ENCODE measurements at places on chromosomes 12 and 14.

DNA sequence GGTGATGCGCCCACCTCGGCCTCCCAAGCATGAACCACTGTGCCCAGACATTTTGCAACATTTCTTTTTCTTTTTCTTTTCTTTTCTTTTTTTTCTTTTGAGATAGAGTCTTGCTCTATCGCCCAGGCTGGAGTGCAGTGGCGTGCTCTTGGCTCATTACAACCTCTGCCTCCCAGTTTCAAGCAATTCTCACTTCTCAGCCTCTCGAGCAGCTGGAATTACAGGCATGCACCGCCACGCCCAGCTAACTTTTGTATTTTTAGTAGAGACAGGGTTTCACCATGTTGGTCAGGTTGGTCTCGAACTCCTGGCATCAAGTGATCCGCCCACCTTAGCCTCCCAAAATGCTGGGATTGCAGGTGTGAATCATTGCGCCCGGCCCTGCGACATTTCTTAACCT, 7.6 kb upstream of the CDC42BPB start:
- DNase-seq: no peak

- no peak for DNase-seq
Measured at GRCh38 chr12:89873745-89874144, 165.1 kb upstream of the ATP2B1 start.

- DNase-seq: no peak
Measured at GRCh38 chr14:36113341-36113740, 63.2 kb downstream of the PTCSC3 start.

DNA sequence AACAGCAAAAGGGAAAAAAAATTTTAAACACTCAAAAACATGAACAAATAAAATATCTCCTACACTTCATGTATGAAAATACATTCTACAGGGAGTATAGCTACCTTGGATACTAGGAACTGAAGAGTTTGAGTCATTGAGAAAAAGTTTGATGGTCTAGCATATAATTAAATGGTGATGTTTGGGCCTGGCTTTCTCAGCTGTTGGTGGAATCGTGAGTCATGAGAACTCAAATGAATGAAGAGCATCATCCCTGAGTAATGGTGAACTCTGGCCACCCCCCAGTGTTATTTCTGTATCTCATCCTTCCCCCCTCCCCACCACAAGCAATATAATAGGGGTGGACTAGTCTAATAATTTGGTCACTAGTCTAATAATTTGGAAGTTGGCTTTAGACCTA, 6.7 kb upstream of the SLC6A15 start:
- DNase-seq: no peak

- no peak for DNase-seq
Measured at GRCh38 chr14:23434488-23435222, 805 bp downstream of the MYH7 start.

GRCh38 chr12:509500-509899, 49.8 kb downstream of the B4GALNT3 start:
- no peak for DNase-seq

DNA sequence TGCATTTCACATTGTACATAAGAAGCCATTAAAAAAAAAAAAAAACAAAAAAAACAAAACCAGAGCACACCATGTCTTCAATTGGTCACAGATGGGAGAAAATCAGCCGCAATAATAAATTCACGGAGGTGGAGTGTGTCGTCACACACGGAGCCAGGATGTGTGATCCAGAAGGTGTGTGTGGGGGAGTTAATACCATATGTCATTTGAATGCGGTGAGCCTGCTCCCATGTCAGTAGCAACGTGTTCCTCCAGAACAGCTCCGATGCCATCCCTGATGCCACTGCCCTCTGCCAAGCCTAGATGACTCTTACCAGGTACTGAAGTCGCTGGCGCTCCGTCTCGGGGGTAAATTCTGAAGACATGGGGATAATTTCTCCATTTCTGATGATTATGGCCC, 197.8 kb downstream of the PPM1H start:
- DNase-seq: no peak

- no peak for DNase-seq
Measured at GRCh38 chr14:58918066-58918738, 270.3 kb upstream of the DAAM1 start.

DNA sequence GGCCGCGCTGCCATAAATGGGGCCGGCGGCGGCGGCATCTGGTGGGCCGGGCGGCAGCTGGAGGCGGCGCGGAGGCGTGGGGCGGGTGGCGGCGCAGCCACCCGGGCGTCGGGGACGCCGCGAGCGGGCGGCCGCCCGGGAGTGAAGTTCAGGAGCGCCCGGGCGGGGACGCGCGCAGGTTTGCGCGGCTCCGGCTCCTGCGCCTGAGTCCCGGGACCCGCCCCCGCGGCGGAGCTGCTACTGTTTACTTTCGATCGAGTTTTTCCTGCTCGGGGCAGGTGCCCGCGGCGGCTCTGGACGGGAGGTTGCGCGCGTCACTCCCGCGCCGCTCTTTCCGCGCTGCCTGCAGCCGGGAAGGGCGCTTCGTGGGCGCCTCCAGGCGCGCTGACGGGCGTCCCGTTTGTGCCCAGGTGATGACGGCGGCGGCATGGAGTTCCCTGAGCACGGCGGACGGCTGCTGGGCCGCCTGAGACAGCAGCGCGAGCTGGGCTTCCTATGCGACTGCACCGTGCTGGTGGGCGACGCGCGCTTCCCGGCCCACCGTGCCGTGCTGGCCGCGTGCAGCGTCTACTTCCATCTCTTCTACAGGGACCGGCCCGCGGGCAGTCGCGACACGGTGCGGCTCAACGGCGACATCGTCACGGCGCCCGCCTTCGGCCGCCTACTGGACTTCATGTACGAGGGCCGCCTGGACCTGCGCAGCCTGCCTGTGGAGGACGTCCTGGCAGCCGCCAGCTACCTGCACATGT, at the start of gene ZBTB42:
TSS of gene ZBTB42 (plus strand) at position 331 of the 749 bp plus-strand sequence. CDS start at position 428, 97 bp downstream.
- peak; percentile 55 for DNase-seq

- DNase-seq: no peak
Measured at GRCh38 chr12:62827855-62828254, 107.1 kb downstream of the PPM1H start.

DNA sequence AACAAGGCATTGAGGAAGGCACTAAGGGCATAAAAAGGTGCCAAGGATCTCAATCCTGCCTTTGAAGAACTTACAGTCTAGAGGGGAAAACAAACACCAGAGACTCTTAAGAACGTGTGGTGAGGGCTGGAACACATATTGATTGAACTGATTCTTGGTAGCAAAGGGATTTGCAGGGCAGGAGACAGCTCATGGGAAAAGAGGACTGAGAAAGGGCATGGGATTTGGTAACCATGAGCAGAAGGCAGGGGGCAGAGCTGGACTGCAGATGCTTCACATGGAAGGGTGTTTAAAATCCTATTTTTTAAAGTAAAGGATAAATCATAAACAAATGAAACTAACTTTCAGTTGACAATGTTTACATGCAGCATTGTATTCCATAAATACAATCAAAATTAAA, 203.1 kb downstream of the ITPR2 start:
- DNase-seq: no peak

DNA sequence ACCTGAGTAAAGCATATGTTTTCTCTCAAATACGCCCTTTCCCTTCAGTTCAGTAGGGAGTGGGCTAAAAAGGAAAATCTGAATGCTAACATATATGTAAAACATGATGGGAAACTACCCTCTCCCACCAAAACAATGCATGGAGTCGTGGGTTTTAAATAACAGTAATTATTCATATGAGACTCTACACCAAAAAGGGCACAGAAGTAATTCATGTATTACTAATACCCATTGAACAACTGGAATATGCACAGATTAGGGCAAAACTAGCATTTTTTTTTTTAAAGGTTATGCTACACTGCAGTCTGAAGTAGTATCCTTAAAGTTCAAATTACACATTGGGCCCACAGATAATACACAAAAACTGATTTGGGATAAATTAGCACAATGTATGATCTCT, 8.1 kb upstream of the ARID2 start:
- DNase-seq: no peak

- no peak for DNase-seq
Measured at GRCh38 chr14:84963518-84963917, 566.4 kb upstream of the FLRT2 start.

DNA sequence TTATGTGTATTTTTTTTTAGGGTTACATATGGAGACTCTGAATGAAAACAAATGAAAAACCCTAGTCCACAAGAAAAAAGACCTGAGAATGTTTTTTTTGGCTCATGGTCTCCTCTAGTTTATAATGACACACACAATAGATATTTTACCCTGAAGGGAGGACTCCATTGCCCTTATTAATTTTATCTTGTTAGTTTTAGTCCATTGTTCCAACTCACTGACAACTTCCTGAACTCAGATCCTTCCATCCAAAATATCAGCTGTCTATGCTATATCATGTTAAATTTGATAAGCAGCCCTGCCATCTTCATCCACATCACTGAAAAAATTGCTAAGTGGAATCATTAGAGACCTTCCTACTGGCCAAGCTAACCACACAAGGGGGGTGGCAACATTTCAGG, 232.1 kb downstream of the MON2 start:
- DNase-seq: no peak

DNA sequence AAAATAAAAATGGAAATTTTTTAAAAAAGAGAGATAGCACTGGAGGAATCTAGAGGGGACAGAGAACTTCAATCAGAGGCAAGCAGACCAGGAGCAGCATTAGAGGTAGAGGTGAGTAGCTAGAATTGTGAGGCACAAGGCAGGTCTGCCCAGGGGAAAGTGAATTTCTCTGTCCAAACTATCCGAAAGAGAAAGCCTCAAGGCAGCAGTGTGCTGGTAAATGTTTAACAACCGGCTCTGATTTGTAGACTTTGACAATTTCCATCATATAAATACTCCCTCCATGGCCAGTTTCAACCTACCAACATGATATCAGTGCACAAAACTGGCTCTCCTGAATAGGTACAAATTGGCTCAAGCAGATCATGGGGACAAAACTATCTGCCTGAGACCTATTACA, 160.6 kb upstream of the EGLN3 start:
- no peak for DNase-seq

DNA sequence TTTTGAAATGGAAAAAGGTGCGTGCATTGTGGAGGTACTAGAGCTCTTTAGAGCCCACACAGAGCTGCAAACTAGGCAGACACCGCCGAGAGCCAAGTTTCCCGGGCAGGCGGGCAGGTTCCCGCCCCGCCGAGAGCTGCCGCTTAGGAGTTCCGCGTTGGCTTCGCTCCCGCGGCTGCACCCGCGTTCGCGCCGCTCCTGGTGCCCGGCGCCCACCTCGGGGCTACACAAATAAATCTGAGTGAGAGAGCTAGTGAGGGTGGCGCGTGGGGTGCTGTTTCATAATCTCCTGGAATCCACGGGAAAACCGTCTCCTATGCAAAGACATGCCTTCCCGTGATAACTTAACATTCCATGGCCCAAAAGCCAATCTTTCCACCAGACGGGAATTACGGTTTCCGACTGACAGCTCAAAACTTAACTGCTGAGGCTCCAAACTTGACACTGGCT, 645 bp downstream of the KITLG start:
- DNase-seq: peak; percentile 26

- no peak for DNase-seq
Measured at GRCh38 chr14:64541261-64541971, 875 bp downstream of the HSPA2 start.

DNA sequence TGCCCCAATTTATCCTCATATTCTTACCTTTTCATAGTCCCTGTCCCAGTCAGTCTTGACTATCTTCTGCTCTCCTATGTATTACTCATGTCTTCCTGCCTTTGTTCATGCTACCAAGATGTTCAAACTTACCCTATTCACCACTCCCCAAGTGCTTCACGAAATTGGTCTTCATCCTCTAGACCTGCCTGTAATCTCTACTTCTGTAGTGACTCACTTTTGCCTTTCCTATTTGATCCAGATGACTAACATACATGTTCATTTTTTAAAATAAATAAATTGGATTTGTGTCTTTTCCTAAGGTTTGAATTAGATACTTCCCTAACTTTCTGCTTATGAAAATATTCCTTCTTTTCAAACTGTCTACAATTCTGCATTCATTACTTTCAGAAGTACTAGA, 107.7 kb upstream of the PPM1H start:
- no peak for DNase-seq

GRCh38 chr12:19048943-19049342, 80.6 kb upstream of the PLEKHA5 start:
- DNase-seq: no peak

- DNase-seq: no peak
Measured at GRCh38 chr12:52279422-52280318, 5.2 kb downstream of the KRT86 start.

GRCh38 chr12:83630526-83630925, 943.8 kb downstream of the TMTC2 start:
- DNase-seq: no peak

- DNase-seq: peak; percentile 58
Measured at GRCh38 chr14:74531467-74531866, 37.9 kb downstream of the ISCA2 start.

- no peak for DNase-seq
Measured at GRCh38 chr12:67482751-67483661, 165.5 kb upstream of the DYRK2 start.

GRCh38 chr12:58503731-58504130, 416.6 kb downstream of the LRIG3 start:
- no peak for DNase-seq

DNA sequence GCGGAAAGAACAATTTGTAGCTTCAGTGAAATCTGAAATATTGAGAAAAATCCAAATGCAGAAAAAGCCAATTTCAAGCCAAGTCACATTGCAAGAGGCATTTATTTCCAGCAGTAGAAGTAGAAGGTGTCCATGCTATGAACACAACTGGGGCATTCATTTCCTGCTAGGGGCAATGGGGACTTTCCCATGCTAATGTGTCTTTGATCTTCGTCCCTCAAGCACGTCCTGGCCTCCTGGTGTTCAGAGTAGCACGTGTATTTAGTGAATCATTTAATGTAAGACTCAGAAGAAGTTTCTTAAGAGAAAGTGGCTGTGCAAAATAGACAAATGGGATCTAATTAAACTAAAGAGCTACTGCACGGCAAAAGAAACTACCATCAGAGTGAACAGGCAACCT, 267.9 kb downstream of the TMEM132C start:
- no peak for DNase-seq

GRCh38 chr12:102379346-102380162, 100.8 kb downstream of the IGF1 start:
- DNase-seq: no peak

DNA sequence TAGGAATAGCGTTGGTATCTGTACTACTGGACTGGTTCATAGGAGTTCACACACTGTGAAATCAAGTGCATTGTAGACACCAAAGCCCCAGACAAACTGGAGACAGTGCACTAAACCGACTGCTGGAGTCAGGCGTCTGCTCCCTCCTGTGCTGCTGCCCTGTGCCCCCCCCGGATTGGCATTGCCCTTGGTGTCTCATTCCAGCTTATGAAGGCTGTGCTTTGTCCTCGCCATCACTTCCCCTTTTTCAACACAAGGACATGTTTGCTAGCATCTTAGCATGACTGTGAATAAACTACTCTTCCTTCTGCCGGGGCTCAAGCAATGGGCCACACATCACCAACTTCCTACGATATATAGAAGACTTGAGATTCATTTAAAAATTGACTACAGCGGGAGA, 84.0 kb downstream of the TMCC3 start:
- no peak for DNase-seq

DNA sequence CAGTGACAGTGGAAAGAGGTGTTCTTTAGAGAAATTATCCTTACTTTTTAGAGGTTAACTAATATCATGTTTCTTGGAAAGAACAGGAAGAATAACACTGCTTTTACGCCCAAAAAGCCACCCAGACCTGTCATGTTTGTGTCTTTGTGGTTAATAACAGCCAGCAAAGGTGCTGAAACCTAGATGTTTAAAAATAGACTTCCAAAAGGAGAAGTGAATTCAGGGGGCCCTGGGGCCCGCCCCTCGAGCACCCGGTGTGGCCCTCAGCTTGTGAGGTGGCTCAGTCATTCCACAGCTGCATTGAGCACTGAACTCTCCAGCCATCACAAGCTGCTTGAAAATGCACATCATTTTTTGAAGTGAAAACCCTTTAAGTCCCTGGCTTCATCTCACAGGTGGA, 20.8 kb upstream of the AMN start:
- DNase-seq: no peak

All from HEK293T (cell line).